NT2/D1 (cell line): ENCODE measurements at places on chromosomes 5 and 9.
A peak's percentile ranks its signal among the peaks of the same experiment; 100 is the strongest.

DNA sequence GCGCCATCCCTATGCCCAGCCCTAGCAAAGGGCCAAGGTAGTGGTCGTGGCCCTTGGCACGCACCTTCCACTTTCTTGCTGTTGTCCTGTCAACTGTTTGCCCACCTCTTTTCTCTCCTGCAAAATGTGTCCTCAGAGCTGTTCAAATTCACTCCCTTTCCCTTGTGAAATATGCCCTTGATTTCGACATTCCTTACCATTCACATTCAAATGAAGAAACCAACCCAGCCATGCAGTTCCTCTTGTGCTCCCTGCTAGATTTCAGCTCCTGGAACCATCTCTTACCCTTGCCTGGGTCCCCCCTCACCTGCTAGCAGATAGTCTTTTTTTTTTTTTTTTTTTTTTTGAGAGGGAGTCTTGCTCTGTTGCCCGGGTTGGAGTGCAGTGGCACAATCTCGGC lies 19.6 kb upstream of the HRH2 start:
- no peak for DNase-seq

DNA sequence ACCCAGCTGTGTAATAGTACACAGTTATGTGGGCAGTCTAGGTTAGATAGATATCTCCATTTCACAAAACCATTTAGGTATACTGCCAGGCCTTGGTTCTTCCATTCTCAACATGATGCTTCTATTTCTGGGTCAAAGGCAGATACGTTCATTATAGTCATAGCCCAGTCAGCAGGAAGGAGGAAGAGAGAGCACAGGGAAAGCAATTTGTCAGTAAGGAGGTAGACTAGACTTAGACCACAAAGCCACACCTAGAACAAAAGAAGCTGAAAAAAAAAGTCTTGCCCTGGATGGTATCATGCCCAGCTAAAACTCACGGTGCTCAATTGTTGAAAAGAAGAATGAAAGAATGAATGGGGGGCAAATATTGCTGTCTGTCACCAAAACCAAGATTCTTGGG lies 7.6 kb downstream of the INVS start:
- DNase-seq: no peak

- DNase-seq: no peak
Observed at GRCh38 chr9:135575995-135576631, 14.6 kb downstream of the PAEP start.

- no peak for DNase-seq
Observed at GRCh38 chr5:61860978-61861377, 445.0 kb upstream of the KIF2A start.

- peak; percentile 50 for DNase-seq
Observed at GRCh38 chr5:31854181-31855133, 215.5 kb downstream of the PDZD2 start.

GRCh38 chr9:99606957-99607356 lies 214.7 kb upstream of the NR4A3 start:
- DNase-seq: no peak

- DNase-seq: no peak
Observed at GRCh38 chr9:124260769-124261603, 3.2 kb downstream of the NEK6 start.

GRCh38 chr9:72826996-72827949 lies 125.6 kb downstream of the ALDH1A1 start:
- no peak for DNase-seq

DNA sequence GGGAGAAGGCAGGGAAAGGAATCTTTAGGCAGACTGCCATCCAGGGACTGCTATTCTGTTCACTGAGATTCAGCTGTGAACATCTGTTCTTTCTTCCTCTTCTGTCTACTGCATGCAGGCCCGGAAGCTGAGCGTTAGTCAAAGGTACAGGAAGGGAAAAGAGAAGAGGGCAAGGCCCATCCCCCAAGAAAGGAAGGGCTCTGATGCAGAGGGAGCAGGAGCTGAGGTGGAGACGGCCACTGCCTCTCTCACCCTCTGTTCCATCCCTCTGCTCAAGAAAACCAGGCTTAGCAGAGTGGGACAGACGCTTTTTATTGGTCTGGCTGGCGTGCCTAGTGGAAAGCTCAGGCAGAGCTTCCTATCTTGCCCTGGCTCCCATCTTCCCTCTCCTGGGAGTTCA lies 57.6 kb downstream of the PFDN1 start:
- DNase-seq: no peak

- DNase-seq: no peak
Observed at GRCh38 chr9:109861499-109861898, 81.5 kb downstream of the PALM2AKAP2 start.

DNA sequence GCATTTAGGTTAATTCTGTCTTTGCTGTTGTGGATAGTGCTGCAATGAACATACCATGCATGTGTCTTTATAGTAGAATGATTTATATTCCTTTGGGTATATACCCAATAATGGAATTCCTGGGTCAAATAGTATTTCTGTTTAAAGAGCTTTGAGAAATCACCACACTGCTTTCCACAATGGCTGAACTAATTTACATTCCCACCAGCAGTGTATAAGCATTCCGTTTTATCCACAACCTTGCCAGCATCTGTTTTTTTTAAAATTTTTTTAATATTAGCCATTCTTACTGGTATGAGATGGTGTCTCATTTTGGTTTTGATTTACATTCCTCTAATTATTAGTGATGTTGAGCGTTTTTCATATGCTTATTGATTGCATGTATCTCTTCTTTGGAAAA lies 15.5 kb upstream of the TARS1 start:
- DNase-seq: no peak

DNA sequence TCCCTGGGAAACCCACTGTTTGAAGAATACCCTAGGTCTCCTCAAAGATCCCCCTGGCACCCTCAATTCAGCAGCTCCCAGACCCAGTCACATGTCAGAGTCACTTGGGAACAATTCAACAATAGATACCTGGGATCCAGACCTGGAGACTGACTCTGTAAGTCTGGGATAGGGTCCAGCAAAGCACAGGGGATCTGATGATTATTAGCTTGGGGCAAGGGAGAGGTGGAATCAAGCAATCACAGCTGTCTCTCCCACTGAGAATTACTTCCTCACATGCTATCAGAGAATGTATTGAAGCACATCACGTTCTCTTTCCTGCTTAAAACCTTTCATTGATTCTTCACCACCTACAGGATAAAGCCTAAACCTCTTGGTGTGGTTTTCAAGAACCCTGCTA lies 5.9 kb downstream of the FAM193B start:
- DNase-seq: no peak

GRCh38 chr5:157941616-157942015 lies 82.7 kb upstream of the CLINT1 start:
- DNase-seq: no peak

- no peak for DNase-seq
Observed at GRCh38 chr5:80414113-80414512, 6.2 kb downstream of the ZFYVE16 start.

GRCh38 chr9:5743109-5743508 lies 89.8 kb downstream of the ERMP1 start:
- DNase-seq: no peak

GRCh38 chr5:136213919-136214493 lies 21.0 kb upstream of the SMIM32 start:
- no peak for DNase-seq

DNA sequence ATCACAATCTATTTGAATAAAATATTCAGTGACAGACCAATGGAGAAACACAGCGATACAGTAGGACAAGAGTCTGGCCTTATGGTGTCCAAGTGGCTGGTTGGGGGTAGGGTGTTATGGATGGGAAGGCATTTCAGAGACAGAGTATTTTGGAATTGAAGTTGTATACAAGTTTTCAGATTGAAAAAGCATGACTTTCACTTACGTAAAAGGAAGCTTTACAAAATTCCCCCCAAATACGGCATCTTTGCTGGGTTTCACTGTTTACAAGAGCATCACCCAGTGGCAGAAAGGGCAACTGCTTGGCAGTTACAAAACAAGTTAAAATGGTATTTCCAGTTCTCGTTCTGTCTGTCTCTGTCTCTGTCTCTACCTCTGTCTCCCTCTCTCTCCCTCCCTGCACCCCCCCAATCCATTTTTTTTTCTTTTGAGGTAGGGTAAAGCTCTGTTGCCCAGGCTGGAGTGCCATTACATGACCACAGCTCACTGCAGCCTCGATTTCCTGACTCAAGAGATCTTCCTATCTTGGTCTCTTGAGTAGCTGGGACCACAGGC lies 86.2 kb downstream of the PTPN3 start:
- peak; percentile 27 for DNase-seq

DNA sequence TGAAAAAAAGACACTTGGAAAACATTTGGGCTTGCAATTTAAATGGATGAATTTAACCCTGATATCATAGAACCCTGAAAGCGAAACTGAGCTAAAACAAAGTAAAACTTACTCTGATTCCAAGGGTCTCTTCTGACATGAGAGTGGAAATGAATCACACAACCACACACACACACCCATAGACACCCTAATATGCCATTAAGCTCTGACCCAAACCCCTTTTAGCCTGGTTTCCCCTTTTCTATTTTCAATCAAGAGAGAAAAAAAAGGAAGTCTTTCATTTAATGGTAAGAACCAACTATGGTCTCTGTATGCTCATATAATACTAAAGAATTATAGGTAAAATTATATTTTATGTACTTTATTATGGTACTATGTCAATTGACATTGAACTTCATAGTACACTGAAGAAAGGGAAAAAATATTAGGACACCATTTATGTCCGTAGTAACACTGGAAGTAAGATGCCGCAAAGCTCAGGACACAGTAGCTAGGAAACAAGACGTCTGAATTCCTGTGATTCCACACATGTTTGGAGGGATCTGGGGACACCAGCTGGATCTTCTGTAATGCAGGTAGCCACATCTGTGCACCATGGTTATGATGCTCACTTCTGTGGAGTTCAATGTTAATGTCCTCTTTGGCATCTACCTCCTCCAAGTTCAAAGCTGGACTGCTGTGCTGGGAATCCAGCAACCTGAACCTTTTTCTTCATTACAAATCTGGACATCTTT lies 95.8 kb downstream of the PCSK1 start:
- no peak for DNase-seq

- no peak for DNase-seq
Observed at GRCh38 chr5:127832067-127832466, 128.9 kb downstream of the CCDC192 start.

- DNase-seq: no peak
Observed at GRCh38 chr9:97908705-97909104, 13.6 kb downstream of the TRMO start.

GRCh38 chr5:132781029-132781428 lies 4.0 kb upstream of the SEPTIN8 start:
- DNase-seq: no peak
